Lower leg skin (tissue), 4 donors: ENCODE measurements at places on chromosomes 6 and 20.
A peak's percentile ranks its signal among the peaks of the same experiment; 100 is the strongest.

DNA sequence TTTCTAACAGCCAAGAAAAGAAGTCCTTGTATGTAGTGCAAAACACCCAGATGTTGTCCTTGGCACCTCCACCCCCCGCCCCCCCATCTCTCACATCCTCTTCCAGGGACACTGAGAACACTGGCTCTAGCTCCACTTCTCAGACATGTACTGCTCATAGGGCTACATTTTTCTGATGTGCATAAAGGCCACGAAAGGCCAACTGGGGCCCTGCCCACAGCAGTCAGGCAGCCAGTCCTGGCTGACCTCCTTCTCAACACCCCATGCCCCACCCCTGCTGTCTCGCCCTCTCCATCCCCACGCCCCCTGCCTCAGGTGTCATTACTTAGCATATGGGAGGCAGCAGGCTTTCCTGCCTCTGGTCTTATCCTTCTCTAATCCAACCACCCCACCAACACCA is 11.3 kb downstream of the GABRR1 start:
- DNase-seq, result no peak

- no peak for DNase-seq
These were observed 47.2 kb downstream of the BACH2 start for GRCh38 chr6:90249458-90249857.

GRCh38 chr6:33602180-33602579 is 18.9 kb upstream of the ITPR3 start:
- no peak for DNase-seq

GRCh38 chr6:67200626-67201403 is 1434.3 kb upstream of the ADGRB3 start:
- DNase-seq, result no peak

DNA sequence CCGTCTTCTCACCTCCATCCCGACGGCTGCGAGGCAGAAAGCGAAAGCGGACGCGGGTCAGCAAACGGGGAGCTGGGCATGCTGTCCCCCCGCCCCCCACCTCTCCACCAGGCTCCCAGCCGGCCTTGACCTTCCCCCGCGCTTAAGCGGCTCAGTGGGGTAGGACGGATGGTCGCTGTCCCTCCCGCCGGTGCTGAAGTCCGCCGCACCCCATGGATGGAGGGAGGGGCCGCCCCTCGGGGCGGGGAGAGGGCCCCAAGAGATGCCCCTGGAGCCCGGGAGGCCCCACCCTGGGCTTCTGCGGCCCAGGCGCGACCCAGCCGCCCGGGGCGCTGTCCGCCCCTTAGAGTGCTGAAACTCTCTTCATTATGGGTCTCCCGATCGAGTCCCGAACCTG is at the start of gene KCNB1:
TSS of gene KCNB1 (minus strand) at position 48 of the 397 bp plus-strand sequence. CDS start 188 bp downstream, outside the sequence.
- DNase-seq, result no peak

DNA sequence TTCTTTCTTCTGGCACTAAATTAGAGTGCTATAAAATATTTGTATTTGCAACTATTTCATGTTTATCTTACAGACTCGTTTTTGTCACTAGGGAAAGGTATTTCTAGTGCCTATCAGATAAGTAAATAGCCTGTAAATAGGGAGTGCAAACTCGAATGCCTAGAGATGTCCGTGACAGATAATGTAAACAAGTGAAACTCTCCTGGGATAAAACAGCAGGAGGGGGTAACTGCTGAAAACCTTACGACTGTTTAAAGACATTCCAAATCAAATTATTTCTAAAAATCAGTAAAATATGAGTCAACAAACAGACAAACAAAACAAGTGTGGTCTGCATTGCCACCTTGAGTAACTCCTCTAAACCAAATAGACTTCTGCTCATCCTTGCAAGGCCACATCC is 932.1 kb downstream of the EYS start:
- DNase-seq, result no peak

GRCh38 chr6:22673474-22673873 is 104.1 kb downstream of the HDGFL1 start:
- no peak for DNase-seq

GRCh38 chr6:2353412-2354137 is 108.2 kb upstream of the GMDS start:
- DNase-seq, result peak; percentile 67

GRCh38 chr6:119736296-119737021 is 386.9 kb upstream of the MAN1A1 start:
- no peak for DNase-seq

DNA sequence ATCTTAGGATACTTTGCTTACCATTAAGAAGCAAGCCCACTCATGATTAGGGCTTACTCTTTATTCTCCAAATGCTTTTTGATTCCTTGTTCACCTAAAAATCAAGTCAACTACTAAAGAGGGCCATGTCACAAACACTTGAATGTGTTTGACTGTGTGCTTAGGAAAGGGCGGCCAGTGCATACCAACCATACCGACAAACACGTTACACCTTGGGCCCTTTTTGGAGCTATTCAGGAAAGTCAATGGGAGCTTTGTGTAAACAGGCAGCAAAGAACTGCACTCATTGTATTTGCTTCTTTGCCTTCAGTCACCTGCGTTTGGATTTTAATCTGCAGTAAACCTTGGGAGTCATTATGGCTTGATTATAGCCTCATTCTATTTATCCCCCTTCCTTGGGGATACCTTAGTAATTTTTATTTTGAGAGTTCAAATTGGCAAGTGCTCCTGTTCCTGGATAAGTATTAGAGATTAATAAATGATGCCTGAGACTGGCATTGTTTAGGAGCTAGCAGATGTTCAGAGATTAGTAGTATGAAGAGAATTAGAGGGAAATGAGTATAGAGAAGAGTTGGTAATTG is 102.6 kb upstream of the HDGFL1 start:
- no peak for DNase-seq

GRCh38 chr6:142952614-142953013 is 7.6 kb upstream of the HIVEP2 start:
- DNase-seq, result no peak

GRCh38 chr20:13396022-13396421 is 174.9 kb downstream of the ISM1 start:
- no peak for DNase-seq

DNA sequence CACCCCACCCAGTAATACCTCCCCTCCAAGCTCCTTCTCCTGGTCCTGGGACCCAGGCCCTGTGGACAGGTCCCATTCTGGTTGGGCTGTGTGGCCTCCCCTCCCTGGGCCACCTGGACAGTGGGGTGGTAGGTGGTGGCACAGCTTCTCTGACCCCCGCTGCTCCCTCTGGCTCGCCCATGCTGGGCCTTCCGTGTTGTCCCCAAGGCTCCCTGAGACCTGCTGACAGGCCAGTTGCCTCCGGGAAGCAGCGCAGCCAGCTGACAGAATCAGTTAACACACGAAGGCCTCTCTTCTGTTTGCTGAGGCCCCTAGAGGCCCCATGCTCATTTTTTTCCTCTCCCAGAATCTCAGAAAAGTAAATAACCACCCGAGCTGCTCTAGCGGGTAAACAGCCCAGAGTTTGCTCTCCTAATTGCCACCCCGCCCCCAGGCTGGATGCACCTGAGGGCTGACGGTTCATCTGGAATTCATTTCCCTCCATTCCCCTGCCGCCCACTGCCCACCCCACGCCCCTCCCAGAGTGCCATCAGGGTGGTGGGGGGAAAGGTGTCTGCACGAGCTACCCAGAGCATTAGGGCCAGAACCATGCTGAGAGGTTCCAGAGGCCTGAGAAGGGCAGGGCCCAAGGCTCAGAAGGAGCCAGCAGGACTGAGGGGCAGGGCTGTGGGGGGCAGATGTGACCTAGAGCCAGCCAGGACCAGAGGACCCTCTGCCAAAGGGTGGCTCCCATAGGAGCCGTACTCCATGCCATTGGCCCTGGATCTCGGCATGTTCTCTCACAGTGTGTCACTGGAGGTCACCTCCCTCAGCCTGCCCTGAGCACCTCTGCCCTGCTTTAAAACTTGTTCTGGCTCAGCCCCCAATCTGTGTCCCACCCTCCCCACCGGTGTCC is 157.5 kb downstream of the GRM4 start:
- DNase-seq, result no peak

DNA sequence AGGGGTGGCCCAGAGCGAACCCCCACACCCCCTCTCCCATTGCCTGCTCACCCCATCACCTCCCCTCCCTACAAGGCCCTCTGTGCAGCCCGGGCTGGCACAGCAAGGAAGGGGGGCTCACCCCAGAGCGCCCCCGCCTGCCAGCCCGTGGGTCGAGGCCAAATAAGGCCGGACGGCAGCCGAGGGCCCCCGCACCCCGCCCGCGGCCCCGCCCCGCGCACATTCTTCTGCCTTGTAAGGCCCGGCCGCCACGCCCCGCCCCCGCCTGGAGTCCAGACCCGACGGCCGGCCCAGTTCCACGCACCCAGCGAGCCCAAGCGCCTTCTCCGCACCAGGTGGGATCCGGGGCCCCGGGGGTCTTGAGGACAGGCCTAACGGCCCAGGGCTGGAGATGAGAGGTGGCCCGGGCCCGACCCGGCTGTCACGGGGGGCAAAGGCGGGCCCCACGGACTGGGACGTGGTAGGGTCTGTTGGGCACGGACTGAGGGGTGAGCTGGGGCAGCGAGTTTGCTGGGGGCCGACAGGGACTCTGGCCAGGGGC is at the start of gene MYL9:
TSS of gene MYL9 (plus strand) at position 293 of the 541 bp plus-strand sequence. CDS start 3,366 bp downstream, outside the sequence.
- DNase-seq, result peak; percentile 71

DNA sequence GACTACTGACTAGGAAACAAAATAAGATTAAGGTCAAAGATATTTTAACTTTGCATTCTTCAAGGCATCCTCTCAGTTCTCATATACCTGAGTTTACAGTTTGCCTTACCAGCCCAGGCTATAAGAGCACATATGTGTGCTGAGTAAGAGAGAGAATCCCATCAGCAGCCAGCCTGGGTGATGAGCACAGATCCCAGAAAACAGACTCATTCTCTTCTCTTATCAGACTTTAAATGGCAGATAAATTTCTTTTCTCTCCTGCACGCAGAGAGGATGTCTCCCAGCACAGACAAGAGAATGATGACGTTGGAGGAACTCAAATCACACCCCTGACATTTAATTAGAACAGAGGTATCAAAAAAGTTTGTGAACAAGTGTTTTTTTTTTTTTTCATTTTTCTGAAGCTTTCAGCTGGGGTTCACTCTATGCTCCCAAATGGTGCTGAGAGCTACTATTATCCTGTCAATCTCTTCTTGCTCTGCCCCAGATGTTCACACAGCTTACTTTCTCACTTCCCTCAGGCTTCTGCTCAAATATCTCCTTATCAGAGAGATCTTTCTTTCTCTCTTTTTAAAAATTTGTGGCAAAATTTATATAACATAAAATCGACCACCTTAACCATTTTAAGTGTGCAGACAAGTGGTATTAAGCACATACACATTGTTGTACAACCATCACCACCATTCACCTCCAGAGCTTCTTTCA is 22.4 kb upstream of the HACE1 start:
- no peak for DNase-seq

- DNase-seq, result no peak
These were observed 5.3 kb upstream of the FOXC1 start for GRCh38 chr6:1604158-1605003.

- no peak for DNase-seq
These were observed 29.9 kb downstream of the HIVEP2 start for GRCh38 chr6:142914937-142915697.

DNA sequence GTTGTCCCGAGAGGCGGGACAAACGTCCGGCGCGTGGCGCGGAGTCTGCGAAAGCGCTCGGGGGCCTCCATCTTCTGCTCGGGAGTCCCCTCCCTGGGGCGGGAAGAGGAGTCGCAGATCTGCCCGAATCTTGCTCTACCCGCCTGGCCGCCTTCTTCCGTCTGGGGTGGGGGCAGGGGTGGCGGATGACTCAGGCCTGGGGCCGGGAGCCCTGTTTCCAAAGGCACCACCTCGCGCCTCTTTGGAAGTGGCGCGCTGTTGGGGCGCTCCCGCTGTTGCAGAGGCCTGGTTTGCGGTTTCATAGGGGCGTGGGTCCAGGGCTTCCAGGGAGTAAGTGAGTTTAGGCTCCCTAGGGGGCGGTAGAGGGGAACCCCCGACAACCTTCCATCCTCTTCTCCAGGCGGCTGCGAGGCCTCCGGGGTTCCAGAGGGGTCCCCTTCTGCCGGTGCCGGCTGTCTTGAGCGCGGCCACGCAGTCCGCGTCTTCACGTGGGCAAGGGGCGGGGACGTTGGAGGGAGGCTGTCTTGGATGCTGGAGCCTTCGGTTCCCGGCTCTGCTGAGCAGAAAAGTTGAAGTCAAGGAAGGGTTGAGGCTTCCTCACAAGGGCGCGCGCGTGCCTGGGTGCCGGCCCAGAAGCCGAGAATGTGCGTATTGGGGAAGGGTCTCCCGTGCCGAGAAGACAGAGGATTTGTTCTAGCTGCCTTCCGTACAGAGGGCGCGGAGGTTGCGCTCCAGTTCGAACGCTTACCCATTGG is 2.6 kb upstream of the TFAP2C start:
- peak; percentile 58 for DNase-seq

- no peak for DNase-seq
These were observed 122.7 kb upstream of the AGPAT4 start for GRCh38 chr6:161396539-161396938.

- no peak for DNase-seq
These were observed 27.8 kb downstream of the ELOVL5 start for GRCh38 chr6:53320964-53321363.

DNA sequence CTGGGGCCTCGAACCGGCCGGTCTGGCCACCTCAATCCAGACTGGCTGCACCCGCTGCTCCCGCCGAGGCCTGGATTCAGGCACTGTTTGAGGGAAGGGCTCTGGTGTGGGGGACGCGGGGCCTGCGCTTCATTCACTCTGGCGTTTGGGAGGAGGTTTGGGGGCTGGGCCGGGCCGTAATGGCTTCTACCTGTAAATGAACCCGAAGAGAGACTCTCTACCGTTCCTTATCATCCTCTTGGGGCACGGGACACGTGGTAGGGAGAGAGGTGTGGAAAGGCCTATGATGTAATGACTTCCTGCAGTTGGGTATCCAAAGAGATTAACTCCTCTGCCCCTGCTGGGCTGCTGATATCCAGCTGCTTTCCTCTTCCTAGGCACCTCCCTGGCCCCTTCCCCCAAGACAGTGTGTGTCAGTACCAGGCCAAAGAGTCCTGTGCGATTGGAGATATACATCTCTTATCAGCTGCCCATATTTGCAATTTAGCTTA is 1.8 kb downstream of the FOXO3 start:
- peak; percentile 92 for DNase-seq

DNA sequence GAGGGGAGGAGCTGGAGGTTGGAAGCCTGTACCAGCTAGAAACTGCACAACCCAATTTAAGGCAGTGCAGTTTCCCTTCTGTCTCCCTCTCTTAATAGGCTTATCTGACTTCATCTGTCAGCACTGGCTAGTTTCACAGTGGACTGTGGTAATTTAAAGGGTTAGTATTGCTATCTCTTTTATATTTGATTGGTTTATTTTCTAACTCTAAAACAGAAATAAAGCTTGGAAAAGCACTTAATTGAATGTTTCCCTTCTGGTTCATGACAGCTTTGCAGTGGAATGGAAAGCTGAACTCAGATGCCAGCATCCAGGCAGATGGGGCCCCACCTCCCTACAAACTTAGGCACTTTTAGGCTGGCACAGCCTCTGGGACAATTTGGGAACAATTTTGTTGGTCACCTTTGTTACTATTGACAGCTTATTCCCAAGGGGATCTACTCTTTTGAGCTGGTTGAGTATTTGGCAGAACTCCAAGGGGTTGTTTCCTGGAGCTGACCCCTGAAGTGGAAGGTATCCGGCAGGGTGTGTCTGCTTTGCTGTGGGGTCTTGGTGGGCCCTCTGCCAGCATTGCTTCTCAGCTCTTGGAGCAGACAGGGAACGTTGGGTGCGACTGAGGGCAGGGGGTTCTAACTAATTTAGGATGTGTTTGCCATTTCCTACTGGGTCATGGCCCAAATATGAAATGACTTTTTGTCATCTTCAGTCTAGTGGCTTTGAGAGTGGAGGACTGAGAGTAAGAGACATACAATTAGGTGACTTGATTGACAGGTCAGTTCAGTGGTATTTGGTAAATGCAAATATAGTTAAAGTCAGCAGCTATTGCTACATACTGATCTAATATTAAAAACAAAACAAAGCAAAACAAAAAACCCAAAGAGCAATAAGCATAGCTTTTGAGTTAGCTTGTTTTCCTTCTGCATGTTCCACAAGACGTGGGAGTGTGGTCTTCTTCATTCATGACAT is 9.3 kb downstream of the SH3BGRL2 start:
- no peak for DNase-seq
